Stimulated activated CD8-positive, alpha-beta memory T cell treated with anti-CD3 and anti-CD28 coated beads, Interleukin-15, amount 100 ng/mL, for 1 hour (primary cell): ENCODE measurements at places on chromosomes 11 and 22.

- DNase-seq, result no peak
Observed at GRCh38 chr22:50218996-50219727, 18.4 kb downstream of the SELENOO start.

DNA sequence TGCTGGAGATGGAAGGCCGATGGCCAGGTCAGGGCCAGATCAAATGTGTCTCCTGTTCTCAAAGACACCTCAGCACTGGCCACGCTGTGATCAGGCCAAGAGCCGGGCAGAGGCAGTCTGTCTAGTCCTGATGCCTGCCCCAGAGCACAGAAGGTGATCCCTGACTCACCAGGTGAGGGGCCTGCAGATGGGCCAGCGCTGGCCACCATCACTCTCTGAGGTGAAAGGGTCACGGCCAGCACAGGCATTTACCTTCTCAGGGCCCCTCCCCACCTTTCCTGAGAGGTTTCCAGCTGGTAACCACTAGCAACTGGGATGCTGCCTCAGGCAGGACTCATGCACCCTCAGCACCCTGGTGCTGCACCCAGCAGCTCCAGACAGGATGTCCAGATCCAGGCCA lies 2.9 kb downstream of the SBF1 start:
- no peak for DNase-seq

DNA sequence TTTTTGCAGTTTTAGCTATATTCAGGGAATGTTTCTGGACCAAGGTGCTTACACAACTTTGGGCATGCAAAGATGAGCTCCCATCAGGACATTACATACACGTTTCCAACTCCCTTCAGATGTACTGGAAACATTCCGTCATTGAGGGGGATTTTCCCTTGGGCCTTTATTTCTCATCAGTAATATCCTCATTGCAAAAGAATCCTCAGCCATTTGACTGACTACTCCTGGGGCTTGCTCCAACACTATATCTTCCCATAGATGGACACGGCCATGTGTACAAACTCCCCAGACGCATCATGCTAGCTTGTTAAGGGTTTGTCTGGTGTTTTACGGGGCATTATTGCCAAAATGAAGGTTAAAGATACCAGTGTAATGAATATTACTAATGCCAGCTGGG lies 59.3 kb upstream of the NUP160 start:
- DNase-seq, result no peak

DNA sequence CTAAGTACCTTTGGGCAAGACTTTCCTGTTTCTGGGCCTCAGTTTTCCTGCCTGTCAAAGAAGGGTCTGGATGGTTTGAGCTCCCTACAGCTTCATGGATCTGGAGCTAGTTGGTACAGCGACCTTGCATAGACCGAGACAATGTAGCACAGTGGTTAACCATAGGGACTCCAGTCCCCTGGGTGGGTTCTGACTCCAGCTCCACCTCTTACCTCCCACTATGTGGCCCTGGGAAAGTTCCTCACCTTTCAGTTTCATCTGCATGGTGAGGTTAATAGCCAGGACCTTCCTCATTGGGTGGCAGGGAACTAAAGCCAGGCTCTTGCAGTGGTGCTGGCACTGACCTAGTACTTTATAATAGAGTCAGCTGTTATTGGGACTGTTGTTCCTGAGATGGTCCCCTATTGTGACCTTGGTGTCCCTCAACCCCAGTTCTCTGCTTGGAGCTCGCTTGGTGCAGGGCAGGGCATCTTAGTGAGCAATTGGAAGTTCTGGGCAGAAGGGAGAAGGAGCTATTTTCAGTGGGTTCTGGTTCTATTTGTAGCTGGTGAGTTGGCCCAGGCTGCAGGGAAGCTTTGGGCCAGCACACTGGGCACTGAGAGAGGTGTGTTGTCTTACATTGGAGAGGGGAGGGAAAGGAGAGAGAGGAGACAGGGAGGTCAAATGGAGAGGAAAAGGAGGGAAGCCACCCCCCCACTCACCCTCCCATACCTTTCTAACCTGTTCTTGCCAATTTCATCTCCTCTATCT lies 10.7 kb upstream of the MTMR3 start:
- no peak for DNase-seq

DNA sequence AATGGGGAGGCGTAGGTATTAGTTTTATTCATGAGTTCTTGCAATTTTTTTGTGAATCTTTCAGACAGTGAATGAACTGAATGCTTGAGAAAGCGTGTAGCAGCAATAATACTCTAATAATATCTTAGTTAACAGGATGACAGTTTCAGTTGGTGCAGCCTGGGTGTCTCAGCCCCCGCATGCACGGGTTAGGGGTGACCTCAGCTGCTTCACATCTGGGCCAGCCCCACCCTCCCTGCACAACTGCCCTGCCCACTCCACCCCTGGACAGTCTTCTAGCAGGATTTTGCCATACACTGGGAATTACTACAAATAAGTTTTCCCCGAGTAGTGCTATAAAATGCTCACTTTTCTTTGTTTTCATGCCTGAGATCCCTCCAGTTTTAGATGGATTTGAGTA lies 83.2 kb downstream of the ST3GAL4 start:
- no peak for DNase-seq

DNA sequence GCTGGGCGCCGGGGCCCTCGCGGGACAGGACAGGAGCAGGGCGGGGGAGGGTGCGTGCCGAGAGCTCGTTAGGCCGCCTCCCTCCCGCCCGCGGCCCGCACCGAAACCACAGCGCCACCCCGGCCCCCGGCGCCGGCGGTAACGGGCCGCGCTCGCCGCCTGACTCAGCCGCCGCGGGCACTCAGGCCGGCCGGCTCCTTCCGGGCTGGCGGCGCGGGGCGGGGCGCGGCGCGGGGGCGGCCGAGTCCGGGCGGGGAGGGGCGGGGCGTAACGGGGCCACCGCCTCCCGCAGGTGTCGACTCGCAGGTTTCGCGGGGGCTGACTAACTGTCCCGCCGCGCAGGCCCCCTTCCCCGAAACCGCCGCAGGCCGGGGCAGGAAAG lies at the start of gene AP5B1:
Gene AP5B1 (minus strand): TSS at position 207 of the 382 bp plus-strand sequence. CDS start 385 bp downstream, outside the sequence.
- peak; percentile 38 for DNase-seq

DNA sequence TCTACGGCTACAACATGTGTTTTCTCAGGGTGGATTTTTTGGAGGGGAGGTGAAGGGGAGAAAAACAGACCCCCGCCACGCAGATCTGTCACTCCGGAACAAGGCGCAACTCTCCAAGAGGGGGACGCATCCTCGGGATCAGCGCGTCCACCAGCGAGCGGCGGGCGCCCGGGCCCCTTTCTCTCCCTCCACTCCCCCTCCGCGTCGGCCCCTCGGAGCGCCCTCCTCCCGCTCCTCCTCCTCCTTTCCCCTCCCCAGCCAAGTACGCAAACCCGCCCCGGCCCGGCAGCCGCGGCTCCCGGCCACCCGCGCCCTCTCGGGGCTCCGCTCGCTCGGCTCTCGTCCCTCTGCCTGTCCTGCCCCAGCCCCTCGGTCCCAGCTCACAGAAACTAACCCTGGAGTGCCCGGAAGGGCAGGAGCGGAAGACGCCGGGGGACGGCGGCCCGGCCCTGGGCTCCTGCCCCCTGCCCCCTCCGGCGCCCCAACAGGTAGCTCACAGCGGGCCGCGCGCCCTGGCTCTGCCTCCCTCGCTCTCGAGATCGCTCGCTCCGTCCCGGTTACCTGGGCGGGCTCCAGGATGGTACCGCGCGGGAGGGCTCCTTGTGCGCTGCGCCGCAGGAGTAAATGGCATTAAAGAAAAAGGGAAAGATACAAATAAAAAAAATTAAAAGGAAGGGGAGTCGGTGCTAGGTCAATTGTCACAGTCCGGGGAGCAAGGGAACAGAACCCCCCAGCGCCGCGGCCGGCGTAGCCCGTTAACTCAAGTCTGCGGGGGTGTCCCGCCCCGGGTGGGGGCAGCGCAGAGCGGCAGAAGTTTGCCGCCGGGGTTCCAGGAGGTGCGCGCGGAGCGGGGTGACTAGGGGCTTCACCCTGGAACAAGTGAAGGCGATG lies 131.4 kb upstream of the C11orf58 start:
- no peak for DNase-seq

DNA sequence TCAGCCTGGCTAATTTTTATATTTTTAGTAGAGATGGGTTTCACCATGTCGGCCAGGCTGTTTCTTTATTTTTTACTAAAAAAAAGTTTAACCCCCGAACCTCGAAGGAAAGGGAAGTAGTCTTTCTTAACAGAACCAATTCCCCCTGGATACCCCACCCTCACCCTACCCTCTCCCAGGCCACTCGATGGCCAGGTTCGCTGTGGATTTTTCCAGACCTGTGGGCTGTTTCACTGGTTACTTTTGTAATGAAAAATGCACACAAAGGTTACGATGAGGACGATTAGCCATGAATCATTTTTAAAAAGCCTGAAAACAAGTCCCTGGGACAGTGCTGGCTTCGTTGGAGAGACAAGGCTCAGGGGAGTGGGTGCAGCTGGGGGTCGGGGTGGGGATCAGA lies 2.5 kb downstream of the TSPO start:
- no peak for DNase-seq

DNA sequence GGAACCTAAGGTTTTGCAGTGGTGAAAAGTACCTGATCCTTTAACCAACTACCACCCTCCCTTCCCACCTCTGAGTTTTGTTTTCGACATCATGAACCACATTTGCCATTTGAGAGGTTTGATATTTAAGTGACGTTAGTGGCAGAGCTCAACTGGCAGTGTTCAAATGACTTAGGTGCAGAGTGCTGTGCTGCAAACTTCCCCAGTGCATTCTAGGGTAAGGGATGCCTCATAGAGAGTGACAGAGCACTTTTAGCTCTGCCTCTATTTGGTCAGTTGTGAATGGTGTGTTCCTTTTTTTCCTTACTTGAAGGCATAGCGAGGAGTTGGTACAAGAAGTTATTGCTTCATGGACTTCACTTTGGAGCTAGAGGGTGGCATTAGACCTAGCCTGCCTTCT lies 9.4 kb downstream of the BMAL1 start:
- DNase-seq, result no peak

DNA sequence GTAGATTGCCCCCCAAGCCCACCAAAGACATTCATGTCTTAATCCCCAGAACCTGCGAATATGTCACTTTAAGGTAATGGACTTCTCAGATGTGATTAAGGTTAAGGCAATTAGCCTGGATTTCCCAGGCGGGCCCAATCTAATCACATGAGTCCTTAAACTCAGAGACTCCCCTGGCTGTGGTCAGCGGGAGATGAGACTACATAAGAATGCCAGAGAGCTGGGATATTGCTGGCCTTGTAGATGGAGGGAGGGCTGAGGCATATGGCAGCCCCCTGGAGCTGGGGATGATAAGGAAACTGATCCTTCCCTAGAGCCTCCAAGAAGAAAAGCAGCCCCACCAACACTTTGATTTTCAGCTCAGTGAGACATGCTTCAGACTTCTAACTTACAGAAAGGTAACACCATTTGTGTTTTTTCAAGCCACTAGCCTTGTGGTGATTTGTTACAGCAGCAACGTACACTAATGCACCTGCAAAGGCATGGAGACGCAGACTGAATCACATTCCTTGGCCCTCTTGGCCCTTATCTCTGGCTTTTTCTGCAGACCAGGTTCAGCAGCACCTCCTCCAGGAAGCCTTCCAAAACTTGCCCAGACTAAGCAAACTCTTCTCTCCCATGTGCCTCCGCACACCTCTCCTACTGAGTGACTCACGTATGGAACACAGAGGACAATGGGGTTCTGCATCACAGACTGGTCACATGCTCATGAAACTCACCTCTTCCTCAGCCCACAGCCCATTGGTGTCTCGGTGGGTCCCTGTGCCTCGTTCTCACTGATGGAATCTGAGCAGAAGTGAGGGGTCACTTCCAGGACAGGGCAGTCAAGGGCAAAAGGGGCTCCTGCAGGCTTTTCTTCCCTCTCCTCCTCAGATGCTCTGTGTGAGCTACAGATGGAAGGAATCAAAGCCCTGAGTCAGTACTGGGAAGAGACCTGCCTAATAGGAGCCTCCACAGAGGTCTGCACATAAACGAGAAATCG lies 86.3 kb upstream of the HMGXB4 start:
- DNase-seq, result no peak
